ENCODE measurements at places on chromosomes 6 and 20. TPM values are rescaled to one million over a fixed set of nuclear protein-coding genes. Genes with fewer than 3 reads are reported as not detected.

GRCh38 chr20:54023406-54023805, 47.0 kb downstream of the BCAS1 start:
- no peak for DNase-seq

- DNase-seq: no peak
Observed at GRCh38 chr6:107360476-107360875, 98.9 kb downstream of the PDSS2 start.

DNA sequence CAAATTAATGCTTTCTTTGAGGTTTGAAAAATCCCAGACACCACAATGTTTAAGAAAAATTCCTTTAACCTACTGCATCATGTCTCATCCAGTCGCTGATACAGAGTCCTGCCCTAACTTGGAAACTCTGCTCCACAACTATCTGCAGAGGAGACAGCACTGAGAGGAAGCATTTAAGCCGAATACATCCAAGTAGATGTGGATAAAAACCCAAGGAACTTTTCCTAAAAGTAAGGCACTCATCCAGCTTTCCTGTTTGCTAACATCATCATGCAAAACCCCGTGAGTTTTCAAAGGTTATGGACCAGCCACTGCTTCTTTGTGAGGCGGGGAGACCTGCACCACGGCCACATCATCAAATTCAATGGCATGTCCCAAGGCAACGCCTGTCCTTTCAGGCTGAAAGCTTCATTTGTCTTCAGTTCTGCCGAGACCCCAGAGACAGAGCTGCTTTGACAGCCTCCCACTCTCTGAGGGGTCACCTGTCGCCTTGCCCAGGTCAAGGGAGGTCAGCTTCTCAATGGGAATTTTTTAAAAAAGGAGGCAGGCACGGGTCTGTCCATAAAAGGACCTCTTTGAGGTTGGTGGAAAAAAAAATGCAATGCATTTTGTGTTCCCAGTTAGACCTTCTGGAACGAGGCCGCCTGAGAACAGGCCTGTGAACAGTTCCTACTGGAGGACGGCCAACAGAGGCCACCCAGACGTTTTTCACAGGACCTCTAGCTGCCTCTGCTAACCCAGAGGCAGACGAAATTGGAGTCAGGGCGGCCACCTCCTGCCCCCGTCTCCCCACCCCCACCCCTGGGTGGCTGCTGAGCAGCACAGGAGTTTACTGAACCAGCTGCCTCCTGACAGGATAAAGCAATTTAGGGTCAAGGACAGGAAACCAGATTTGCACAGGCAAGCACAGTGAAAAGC, 142.5 kb upstream of the HDDC2 start:
- DNase-seq: no peak

DNA sequence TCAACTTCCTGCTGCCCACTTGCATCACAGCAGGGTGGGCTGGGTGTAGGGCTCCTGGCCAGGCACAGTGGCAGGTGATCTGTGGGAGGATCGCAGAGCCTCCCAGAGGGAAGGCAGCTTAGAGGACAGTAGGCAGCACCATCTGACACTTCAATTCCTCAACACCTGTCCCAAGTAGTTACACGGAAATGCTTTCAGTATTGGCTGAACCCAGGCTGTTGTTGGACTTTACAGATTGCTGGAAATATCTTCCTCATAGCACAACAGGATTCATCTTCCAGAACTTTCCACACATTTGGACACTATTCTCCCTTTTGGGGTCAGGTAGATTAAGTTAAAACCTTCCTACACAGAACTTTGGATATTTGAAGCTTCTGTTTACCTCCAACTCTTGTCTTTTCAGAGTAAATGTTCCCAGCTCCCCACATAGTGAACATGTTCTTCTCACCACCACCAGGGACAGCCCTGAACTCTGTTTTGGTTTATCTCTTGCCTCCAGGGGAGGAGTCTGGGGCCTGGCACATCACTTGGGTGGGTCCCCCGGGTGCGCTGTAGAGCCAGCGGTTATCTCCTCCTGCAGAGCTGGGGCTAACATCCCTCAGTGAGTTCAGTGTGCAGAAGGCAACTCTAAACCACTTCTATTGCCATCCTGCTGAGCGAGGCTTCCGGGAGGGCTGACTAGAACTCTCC, 3.5 kb upstream of the SLC22A2 start:
- DNase-seq: no peak

DNA sequence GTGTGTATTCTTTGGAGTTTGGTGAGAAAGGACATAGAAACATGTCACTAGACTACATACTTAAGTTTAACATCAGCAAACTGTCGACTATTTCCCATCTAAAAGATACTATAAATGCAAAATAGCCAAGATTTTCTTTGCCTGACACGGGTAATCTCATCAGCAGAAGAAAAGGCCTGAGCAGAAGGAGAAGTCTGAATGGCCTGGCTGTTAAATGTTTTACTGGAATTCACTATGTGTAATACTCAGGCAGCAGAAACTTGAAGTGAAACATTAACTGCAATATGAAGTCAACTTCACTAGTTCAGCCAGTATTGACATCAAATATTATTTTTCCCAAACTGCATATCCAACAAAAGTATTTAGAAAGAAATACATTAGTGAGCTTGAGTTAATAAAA, 6.4 kb upstream of the DSE start:
- DNase-seq: no peak

DNA sequence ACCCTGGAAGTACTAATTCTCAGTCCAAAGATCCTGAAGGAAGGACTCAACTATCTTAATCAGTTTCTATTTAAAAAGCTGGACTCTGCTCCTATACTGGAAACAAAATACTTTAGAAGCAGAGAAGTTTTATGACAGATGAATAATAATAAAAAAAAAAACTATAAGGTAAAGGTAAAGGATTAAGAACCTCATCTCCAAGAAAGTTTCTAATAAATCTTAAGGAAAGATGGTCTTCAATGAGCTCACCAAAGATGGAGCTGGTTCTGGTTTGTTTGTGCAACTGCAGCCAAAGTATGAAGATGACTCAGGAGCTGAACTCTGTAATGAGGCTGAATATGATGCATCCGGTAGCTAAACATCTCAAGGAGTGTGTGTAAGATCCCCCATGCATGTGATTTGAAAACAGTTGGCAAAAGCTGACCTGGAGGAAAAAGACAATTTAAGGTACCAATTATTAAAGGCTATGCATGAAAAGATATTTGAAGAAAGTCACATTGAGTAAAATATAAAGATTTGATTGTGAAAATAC, 25.2 kb downstream of the MED23 start:
- DNase-seq: no peak

DNA sequence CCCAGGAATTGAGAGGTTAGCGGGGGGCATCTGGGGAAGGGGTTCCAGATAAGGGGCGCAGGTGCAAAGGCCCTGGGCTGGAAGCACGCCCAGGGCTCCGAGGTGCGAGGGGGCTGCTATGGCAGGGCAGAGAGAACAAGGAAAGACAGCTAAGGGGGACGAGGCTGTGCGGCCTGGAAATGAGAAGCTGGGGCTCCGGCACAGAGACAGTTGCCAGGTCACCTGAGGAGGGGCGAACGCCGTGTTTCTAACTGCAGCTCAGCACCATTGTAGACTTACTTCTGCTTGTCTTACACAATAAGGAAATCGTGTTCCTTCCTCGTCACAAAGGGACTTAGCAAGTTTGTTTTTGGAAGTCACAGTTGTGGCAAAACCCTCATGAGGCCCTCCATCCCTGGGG, 68.9 kb upstream of the TBXT start:
- DNase-seq: no peak

- no peak for DNase-seq
Observed at GRCh38 chr6:9927275-9927674, 487.6 kb downstream of the TFAP2A start.

GRCh38 chr20:61056627-61057442, 195.2 kb upstream of the CDH4 start:
- DNase-seq: no peak

DNA sequence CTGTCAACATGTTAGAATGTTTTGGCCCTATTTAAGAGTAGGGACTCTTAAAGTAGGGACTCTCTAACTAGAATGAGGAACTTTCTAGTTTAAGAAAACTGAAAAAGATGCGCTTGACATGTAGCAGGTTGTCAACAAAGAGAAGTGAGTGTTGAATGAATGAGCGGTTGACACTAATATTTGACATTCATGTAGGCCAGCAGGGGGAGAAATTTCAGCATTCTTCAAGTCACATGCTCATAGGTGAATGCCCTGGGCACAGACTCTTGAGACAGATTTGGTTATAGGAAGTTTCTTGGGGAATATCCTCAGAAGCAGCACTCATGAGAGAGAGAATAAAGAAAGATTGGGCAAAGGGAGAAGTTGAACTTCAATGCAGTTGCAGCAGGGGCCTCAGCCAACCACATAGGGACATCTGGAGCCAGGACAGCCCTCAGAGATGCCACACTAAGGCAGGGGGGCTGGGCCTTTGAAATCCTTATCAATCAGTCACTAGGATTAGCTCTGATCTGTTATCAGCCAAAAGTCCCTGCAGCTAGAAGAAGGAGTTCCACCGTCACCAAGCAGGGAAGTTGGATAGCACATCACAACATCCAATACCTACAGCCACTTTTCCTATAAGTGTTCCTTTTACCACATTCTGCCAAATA, 145.1 kb upstream of the FKBP1C start:
- no peak for DNase-seq

DNA sequence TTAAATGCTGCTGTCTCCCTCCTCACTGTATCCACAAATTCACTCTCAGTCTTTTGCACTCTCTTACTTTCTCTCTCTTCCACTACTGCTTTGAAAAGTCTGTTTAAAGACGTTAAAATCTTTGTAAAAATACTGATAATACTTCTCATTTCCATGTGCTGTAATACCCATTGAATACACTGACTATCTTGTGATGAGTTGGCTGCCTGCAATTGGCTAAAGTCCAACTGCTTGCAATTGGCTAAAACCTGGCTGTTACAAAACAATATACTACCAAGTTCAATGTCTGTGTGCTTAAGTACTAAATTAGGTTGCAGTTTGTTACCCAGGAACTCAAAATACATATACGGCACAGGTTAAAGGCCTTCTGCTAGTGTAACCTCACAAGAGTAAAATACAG, 264.8 kb downstream of the THBS2 start:
- DNase-seq: no peak

DNA sequence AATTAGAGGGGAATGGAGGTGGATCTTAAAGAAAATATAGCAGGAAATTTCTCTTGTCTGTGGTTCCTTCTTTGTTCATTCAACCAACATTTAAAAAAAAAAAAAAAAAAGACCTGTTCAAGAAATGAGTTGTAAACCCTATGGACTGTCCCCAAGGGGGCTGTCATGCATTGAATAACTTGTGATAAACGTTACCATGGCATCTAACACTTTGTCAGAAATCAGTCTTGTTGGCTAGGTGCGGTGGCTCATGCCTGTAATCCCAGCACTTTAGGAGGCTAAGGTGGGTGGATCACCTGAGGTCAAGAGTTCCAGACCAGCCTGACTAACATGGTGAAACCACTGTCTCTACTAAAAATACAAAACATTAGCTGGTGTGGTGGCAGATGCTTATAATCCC, 381.7 kb downstream of the BCKDHB start:
- DNase-seq: no peak

GRCh38 chr6:163113358-163113962, 301.1 kb upstream of the QKI start:
- DNase-seq: no peak

DNA sequence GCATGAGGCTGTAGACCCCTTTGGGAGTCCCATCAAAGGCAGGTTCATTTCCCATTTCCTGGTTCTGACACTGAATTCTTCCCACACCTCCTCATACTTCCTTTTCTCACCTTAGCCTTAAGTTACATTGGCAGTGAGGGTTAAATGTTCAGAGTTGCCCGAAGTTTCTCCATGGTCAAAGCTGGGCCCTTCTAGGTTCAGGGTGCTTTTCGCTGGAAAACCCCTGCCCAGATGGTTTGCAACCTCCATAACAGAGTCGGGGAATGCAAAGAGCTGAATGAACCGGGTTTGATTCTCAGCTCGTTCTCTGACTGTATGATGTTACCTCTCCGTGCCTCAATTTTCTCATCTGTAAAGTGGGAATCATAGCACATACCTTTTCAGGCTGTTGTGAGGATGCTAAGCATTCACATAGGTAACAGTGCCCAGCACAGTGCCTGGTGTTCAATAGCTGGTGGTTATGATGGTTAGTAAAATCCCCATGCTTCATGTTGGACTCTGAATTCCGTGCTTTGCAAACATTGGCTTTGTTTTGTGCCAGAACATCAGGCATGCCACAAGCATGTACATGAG, 149.8 kb downstream of the NFATC2 start:
- no peak for DNase-seq

GRCh38 chr6:3612341-3613041, 139.0 kb downstream of the PXDC1 start:
- DNase-seq: peak; percentile 34

- no peak for DNase-seq
Observed at GRCh38 chr6:1651362-1651761, 41.6 kb downstream of the FOXC1 start.

GRCh38 chr20:3652221-3652620, 11.0 kb downstream of the GFRA4 start:
- DNase-seq: no peak

DNA sequence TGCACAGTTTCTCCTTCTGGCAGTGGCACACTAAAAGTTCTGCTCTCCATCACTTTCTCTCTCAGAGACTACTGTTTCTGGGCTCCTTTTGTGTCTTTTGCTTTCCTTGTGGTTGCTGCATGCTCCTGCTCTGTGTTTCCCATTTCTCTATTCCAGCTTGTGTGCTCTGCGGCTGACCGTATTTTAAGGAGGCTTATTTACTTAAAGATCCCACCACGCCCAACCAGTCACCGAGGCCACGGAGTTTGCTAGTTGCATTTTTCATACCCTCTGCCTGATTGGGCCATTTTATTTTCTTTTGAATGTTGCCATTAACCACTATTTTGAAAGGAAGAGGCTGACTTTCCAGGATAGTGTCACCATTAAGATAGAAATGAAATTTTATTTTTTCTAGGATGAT, 626.4 kb upstream of the MMS22L start:
- no peak for DNase-seq

GRCh38 chr6:84447651-84448050, 220.2 kb upstream of the CEP162 start:
- no peak for DNase-seq

- DNase-seq: no peak
Observed at GRCh38 chr20:41366546-41367392, at the start of gene EMILIN3. EMILIN3 (minus strand) TSS chr20:41366818; CDS start chr20:41366634, 184 bp downstream.

- no peak for DNase-seq
Observed at GRCh38 chr20:64236137-64237088, 19.1 kb upstream of the PCMTD2 start.

GRCh38 chr20:5686384-5687105, 63.7 kb upstream of the SHLD1 start:
- no peak for DNase-seq

GRCh38 chr6:146397638-146398037, 146.0 kb upstream of the RAB32 start:
- DNase-seq: no peak

GRCh38 chr20:50635676-50636600, 55.4 kb downstream of the RIPOR3 start:
- peak; percentile 54 for DNase-seq

Gene PRDM1
- total RNA-seq: 4.8 TPM

Gene VNN1
- total RNA-seq: not detected

Gene CRIP3
- not detected for total RNA-seq

Gene DNMT3B
- total RNA-seq: 6.8 TPM

Gene PRSS16
- not detected for total RNA-seq

Gene RAB44
- total RNA-seq: 0.11 TPM

Gene CRISP3
- total RNA-seq: not detected

Gene TRIM40
- not detected for total RNA-seq

Gene SGK2
- 0.35 TPM for total RNA-seq

Gene EEF1A2
- 3.4 TPM for total RNA-seq

All from endothelial cell of umbilical vein (primary cell).